ENCODE measurements at places on chromosomes 2 and 18.

DNA sequence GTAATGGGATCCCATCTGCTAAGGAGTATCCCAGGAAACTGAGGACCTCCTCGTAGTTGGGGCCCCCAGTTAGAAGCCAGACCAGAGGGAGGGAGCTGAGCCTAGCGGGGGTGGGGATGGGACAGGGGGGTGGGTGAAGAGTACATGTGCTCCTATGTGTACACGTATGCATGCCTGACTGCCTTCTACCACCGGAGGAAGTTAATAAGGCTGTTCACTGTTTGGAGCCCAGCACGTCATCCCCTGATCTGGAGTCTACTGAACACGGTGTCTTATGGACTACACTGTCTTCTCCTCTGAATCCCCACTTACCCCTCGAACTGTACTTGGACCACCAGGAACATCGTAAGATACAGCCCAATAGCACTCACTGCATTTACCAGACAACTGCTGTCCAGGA is 68.5 kb downstream of the SFXN5 start:
- DNase-seq, result no peak

- no peak for DNase-seq
Observed at GRCh38 chr2:48272199-48272598, 257.8 kb upstream of the STON1 start.

- no peak for DNase-seq
Observed at GRCh38 chr2:159151198-159152127, 135.0 kb downstream of the WDSUB1 start.

- no peak for DNase-seq
Observed at GRCh38 chr2:21118302-21118920, 5.4 kb upstream of the TDRD15 start.

- DNase-seq, result no peak
Observed at GRCh38 chr2:154457286-154457685, 241.2 kb upstream of the KCNJ3 start.

DNA sequence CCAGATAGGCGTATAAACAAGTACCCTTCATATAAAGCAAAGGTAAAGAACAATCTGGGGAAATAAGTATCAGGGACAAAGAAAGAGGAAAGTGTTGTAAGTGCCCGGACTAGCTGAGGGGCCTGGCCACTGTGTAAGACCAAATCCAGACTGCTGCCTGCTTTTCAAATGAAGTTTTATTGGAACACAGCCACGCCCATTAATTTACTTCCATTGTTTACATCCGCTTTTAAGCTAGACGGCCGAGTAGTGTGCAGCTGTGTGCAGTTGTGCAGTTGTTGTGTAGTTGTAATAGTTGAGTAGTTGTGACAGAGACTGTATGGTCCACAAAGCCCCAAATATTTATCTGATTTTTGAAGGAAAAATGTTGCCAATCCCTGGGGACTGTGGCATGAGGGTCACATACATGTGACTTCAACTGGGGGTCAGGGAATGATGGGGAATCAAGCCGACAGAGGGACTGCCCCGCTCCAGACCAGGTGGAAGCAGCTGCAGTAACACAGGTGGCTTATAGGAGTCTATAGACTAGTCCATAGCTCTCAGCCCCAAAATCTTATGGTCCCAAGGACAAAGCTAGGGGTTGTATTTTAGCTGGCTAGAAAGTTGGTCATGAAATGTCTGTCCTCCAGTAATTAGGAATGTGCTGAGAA is 30.0 kb downstream of the FHL2 start:
- DNase-seq, result no peak

DNA sequence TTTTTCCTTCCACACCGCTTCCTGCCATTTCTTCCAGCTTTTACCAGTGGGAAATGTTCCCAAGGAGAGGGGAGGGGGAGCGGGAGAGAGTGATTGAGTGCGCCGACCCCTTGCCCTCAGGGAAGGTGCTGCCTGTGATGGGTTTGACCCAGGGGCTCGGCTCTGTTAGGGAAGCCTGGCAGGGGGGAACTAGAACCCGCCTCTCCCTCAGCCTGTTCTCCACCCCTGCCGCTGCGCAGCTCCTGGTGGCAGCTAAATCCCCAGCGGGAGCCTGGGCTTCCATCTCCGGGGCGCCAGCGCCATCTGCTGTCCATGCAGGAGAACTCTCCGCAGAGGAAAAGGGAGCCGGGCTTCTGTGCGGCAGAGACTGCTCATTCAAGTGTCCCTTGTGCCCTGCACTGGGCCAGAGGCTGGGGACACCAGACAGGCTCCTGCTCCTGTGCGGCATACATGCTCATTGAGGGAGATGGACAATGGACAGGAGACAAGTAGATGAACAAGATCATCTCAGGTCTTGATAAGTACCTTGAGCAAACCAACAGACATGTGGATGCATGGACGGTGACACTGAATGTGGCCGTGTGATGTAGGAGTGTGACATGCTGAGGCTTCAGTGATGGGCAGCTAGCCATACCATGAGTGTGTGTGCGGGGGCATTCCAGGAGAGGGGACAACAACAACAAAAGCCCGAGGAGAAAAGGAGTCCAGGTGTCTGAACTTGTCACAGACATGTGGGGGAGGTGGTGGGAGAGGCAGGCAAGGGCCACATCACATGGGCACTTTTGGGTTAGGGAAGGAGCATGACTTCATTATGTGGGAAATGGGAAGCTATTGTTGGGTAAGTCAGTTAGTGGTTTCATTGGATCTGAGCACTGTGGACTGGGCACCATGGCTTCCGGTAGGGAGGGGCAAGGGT is 13.3 kb downstream of the CHPF start:
- peak; percentile 96 for DNase-seq

- DNase-seq, result no peak
Observed at GRCh38 chr18:45712061-45712460, 11.9 kb upstream of the SLC14A1 start.

- DNase-seq, result no peak
Observed at GRCh38 chr2:226730481-226730880, 69.1 kb downstream of the IRS1 start.

GRCh38 chr18:12420821-12421421 is 13.2 kb downstream of the PRELID3A start:
- peak; percentile 60 for DNase-seq

- DNase-seq, result no peak
Observed at GRCh38 chr18:76572518-76573247, 77.6 kb upstream of the ZNF516 start.

GRCh38 chr18:79317703-79318102 is 78.0 kb upstream of the NFATC1 start:
- no peak for DNase-seq

- no peak for DNase-seq
Observed at GRCh38 chr2:61911510-61911909, 6.0 kb downstream of the COMMD1 start.

DNA sequence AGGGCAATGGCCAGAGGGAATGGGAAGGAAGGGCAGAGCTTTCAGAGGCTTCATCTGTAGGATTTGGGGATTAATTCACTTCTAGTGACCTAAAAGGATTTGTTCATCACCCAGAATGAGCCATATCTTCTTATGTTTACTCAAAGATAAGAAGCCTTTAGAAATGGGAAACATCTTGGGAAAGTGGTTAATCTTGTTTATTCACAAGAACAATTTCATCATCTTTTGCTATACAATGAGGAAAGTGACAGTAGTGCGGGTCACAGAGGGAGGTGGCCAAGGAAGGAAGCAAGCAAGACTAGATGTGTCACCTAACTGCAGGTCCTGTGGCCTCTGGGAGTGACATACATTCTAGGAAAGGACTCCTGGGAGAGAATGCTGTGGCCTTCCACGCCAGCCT is 140.4 kb upstream of the ALPP start:
- no peak for DNase-seq

DNA sequence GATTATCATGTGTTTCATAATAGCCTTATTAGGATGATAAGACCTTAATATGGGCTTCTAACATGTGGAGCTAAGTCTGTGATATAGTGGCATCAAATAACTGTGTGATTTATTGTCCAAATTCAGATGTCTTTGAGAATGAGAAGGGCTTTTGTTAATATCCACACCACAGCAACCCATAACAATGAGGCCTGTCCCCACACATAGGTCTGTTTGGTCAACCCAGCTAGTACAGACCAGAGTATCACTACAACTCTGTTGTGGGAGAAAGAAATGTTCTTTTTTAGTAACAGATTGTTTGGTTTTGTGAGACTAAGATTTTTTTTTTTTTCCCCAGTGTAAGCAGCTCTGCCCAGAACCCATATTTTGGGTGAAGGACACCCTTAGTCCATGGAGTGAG is 439.2 kb downstream of the PIK3C3 start:
- no peak for DNase-seq

DNA sequence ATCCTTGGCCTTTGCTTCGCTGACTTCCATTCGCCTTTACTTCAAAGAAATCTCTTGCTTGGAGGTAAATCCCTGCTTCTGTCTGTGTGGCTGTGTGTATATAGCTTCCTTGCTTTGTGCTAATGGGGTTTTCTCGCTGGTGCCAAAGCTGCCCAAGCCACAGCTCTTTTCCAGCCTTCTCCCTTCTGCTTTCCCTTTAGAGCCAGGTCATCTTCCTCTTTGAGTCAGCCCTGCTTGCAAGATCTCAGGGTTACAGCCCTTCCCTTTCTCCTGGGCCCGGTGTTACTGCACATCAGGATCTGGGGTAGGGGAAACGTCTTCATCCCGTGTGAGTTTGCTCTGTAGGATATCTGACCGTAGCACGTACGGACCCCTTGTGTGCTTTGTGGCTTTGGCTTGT is 19.1 kb downstream of the EIF4E2 start:
- DNase-seq, result no peak

DNA sequence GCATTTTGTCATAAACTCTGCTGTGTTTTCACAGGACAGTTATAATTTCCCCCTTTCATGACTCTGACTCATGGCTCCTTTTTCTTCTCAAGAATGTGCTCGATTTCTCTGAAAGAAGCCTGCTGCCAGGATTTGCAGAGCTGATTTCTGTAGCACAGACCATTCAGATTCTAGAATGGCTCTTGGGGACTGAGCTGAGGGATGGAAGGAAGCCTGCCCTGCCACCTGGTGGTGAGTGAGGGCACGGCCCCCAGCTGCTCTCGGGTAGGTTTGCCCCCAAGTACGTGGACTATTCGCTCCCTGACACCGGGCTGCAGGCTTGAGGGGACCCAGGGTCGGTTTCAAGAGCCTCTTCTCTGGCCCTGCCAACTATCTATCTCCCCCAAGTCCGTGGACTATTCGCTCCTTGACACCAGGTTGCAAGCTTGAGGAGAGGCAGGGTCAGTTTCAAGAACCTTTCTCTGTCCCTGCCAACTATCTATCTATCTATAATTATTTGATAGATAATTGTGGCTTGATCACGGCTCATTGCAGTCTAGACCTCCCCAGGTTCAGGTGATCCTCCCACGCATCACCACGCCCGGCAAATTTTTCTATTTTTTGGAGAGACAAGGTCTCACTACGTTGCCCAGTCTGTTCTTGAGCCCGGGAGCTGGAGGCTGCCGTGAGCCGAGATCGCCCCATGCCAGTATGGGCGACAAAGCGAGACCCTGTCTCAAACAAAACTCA is 1.4 kb upstream of the SMYD5 start:
- peak; percentile 68 for DNase-seq

DNA sequence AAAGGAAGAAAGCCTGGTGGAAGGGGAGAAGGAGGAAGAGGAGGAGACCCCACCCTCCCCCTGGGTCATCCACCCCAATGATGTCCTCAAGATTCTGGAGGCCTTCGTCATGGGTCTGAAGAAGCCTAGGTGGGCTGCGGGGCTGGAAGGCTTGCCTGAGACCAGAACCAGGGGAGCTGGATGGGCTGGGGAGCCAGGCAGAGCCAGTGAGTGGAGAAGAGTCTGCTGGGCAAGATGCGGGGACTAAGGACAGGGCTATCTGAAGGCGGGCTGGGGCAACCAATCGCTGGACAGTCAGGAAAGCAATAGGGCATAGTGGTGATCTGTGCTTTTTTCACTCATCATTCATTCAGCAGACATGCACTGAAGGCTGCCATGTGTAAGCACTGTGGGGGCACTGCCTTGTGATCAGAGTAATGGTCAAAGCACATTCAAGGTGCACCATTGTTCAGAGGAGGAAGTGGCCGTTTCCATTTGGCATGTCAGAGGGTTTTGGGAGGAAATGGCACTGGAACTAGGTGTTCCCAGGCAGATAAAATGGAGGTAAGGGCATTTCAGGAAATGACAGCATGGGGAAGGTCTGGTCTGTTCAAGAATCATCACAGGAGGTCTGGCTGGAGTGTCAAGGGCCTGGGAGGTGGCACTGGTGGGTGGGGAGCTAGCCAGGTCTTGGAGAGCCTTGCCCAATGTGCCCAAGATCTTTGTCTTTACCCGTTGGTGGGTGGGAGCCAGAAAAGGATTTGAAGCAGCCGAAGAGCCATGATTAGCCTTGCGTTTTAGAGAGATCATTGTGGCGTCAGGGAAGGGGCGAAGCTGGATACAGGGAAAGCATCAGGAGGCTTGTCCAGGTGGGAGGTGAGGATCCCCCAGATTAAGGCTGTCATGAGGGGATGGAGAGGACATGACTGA is 24.2 kb downstream of the OTOF start:
- no peak for DNase-seq

DNA sequence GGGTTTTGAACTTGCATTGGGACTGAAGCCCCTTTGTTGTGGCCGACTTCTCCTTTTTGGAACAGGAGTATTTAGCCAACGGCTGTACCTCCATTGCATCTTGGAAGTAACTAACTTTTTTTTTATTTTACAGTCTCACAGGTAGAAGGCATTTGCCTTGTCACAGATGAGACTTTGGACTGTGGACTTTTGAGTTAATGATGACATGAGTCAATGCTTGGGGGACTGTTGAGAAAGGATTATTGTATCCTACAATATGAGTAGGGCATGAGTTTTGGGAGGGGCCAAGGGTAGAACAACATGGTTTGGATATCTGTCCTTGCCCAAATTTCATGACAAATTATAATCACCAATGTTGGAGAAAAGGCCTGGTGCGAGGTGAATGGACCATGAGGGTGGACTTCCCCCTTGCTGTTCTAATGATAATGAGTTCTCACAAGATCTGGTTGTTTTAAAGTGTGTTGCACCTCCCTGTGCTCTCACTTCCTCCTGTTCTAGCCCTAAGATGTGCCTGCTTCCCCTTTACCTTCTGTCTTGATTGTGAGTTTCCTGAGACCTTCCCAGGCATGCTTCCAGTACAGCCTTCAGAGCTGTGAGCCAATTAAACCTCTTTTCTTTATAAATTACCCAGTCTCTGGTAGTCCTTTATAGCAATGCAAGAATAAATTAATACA is 1269.4 kb upstream of the CHAC2 start:
- DNase-seq, result no peak

DNA sequence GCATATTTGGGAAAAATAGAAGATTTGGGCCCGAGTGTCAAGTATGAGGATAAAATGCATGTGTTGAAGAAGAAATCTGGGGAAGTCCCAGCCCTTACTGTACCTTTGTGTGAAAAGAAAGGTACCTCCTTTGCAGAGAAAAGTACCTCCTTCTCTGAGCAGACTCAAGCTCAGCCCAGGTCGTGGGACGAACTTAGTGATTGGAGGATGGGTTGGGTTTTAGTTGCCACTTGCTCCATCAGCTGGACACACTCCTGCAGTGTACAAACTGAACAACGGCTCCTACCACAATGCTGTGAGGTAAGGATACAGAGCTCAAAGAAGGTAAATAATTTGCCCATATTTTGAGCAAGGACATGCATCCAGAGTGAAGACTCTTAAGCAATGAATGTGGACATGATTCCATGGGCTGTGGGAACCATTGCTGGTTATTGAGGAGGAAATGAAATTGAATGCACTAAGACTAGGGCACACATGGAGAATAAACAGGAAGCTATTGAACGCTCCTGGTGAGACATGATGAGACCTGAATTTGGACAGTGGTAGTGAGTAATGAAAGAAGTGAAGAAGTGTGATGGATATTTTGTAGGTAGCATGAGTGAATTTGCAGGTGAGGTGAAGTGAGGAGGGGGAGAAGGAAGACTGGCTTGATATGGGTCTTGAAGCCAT is 49.8 kb upstream of the IL1RL1 start:
- no peak for DNase-seq

GRCh38 chr18:12928641-12929040 is 19.2 kb upstream of the SEH1L start:
- no peak for DNase-seq

- DNase-seq, result no peak
Observed at GRCh38 chr2:178479275-178479616, 846 bp upstream of the FKBP7 start.

Data from right cardiac atrium (tissue), 5 donors.